ENCODE measurements at places on chromosomes 5 and 9.

DNA sequence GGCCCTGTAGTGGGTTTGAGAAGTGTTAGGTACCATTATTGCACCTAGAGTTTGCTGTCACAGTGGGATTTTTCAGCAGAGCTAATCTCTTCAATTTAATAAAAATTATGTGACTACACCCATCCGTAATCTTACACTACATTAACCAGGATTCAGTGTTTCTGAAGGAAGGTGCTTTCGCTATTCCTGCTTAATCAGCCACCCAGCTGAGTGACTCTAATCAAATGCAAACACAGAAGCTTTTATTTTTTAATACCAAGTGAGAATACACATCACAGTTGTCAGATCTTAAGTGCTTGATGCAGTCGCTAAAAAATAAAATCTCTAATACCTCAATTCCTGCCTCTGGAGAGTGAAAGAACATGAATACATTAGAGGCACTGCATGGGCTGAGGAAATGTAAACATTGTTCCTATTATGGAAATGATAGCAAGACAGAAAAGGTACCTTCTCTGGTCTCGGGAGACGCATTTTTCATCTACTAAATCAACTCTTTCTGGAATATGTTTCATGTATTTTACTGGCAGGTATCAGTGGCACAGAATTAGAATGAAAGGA lies 125.7 kb downstream of the SEMA6A start:
- no peak for DNase-seq

GRCh38 chr9:133440874-133441273 lies 18.7 kb downstream of the ADAMTS13 start:
- DNase-seq = no peak

DNA sequence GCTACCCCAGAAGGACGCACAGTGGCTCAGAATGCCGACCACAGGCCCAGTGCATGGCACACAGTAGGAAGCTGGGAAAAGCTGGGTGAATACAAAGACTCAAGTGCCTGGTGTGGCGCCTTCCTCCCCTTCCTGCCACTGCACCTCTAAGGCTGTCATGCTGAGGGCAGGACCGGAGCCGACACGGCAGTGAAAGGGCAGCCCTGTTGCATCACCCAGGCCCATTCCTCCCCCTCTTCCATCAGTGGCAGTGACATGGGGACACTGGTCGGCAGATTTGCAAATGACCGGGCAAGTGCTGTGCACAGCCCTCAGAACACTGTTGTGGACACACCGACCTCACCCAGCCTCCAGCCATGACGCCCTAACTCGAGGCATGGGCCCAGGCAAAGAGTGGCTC lies 84.0 kb downstream of the STK10 start:
- DNase-seq = no peak

DNA sequence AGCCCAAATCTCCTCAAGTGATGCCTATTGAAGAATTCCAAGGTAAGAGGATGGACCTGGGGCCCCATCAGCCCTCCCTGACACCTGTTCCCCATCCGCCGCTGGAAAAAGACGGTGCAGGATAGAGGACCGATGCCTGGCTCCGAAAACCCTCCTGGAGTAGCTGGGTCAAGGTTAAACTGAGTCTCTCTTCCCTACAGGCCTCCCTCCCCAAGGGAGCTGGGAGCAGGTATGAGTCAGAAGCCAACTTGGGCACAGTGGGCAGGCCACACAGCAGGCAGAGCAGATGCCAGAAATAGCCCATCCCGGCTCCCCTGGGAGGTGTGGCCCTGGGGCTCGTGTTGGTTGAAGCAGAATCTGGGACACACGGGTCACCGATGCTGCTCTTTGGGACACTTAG lies 75.6 kb downstream of the NTNG2 start:
- DNase-seq = peak; percentile 23

DNA sequence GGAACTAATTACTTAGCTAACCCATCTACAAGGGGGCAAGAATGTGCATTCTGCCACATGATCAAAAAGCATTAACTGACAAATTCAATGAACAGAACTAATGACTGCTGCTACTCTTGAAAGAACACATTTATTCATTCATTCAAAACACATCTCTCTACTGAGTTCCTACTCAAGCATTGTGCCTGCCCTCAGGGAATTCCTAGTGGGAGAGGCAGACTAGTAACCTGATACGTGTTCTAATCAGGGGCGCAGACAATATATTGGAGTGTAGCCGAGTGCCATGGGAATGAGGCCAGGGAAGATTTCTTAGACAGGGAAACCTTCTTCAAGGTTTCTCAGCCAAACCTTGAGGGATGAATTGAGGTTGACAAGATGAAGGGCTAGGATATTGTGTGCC lies 56.7 kb upstream of the PAPPA start:
- DNase-seq = no peak

GRCh38 chr9:14868772-14869583 lies 41.2 kb downstream of the FREM1 start:
- DNase-seq = no peak

GRCh38 chr5:174364676-174365075 lies 319.2 kb downstream of the NSG2 start:
- no peak for DNase-seq

DNA sequence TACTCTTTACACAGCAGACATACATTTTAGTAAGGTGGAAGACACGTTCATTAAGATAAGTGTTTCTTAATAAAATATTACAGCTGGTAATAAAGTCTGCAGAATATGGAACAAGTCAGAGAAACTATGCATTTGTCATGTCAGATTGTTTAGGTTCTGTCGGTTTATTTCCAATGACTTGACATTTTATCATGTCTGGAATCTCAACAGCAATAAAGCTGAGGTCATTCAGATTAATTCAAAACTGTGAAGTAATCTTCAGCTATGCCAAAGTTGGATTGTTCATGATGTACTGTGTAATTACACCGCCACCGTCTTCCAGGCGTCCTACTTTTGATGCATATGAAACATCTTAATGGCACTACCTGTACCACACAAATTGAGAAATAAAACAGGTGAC lies 1032.6 kb downstream of the CDH12 start:
- no peak for DNase-seq

- DNase-seq = no peak
These were observed 49.5 kb downstream of the AGXT2 start for GRCh38 chr5:34998058-34998789.

GRCh38 chr5:24864244-24864643 lies 219.5 kb upstream of the CDH10 start:
- no peak for DNase-seq

DNA sequence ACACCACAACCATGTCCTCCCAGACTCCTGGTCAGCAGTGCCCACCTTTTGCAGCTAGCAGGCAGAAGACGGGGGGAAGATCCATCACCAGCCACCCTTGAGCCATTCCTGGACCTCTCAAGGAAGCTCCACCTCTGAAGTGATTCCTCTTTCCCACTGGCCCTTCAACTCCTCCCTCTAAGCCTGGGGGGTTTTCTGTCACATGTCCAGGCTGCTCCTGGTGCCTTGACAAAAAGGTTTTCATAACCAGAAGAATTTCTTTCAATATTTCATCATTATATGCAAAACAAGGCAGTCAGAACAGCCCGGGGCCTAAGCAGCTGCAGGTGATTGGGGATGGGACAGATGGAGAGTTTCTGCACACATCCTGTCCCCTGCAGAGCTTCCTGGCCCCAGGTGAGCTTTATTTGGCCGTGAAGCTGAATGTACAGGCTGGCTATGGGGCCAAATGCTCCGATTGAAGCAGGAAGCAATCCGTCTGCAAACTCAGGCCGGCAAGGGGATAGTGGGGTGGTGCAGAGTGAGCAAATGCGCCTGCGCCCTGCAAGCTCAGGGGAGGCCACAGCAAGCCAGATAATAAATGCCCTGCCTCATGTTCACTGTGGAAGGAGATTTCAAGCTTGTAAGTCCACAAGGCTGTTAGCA lies 173.5 kb downstream of the C5orf15 start:
- DNase-seq = no peak

GRCh38 chr5:134975078-134975715 lies 7.5 kb downstream of the CATSPER3 start:
- DNase-seq = no peak
